ENCODE measurements at places on chromosomes 13 and 19.
A peak's percentile ranks its signal among the peaks of the same experiment; 100 is the strongest.

- peak; percentile 85 for DNase-seq
Measured at GRCh38 chr13:20441879-20442278, 83.8 kb downstream of the CRYL1 start.

GRCh38 chr13:94249512-94249911 lies 230.0 kb downstream of the DCT start:
- peak; percentile 63 for DNase-seq

- no peak for DNase-seq
Measured at GRCh38 chr19:7497292-7497691, 8.5 kb upstream of the PEX11G start.

DNA sequence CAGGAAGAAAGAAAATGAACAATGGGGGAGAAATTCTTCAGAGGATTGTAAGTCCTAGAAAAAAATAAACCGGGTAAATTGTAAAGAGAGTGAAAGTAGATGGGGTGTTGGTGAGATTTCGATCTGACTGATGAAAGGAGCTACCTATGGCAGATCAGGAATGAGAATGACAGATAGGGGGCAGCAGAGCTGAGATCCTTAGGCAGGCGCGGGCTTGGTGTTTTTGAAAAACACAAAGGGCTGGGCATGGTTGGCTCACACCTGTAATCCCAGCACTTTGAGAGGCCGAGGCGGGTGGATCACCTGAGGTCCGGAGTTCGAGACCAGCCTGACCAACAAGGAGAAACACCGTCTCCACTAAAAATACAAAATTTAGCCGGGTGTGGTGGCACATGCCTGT lies 1468.6 kb upstream of the SLC10A2 start:
- no peak for DNase-seq

All from fibroblast of lung (primary cell).